Activated CD4-positive, CD25-positive, alpha-beta regulatory T cell (primary cell): ENCODE measurements at places on chromosomes 6 and 20.

GRCh38 chr6:129886401-129887155 is 25.5 kb upstream of the TMEM244 start:
- no peak for DNase-seq

- DNase-seq: no peak
These were observed 443.2 kb upstream of the JARID2 start for GRCh38 chr6:14802514-14803160.

GRCh38 chr20:15031546-15032351 is 694.3 kb upstream of the FLRT3 start:
- no peak for DNase-seq

DNA sequence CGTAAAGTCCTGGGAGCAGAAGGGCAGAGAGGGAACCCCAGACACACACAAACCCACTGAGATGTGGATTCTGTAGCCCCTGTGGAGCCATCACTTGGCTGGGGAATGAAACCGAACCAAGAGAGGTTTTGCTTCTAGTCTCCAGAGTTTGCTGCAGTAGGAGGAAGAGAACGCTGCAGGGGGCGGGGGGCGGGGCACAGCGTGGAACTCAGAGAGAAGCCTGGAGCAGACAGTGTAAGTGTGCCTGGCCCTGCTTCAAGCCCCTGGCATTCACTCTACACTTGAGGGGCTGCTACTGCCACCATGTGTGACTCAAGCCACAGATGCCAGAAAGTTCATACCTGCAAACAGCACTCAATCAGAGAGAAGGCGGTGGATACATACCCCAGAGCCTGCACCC is 18.9 kb downstream of the GABRR1 start:
- no peak for DNase-seq

DNA sequence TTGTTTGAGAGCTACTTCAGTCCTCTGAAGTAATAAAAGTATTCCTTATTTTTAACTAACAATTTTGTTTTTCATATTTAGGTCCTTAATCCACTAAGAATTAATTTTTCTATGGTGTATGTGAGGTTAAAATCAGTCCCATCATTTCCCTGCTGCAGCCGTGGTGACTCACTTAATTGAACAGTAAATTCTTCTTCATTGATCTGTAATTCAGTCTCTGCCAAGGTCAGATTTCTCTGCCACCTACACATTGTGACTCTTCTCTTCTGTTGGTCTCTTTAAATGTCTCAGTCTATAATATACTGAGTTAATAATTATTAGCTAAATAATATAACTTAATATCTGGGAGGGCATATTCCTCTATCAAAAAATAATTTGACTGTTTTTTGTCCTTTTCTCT is 262.3 kb downstream of the UTRN start:
- DNase-seq: no peak

DNA sequence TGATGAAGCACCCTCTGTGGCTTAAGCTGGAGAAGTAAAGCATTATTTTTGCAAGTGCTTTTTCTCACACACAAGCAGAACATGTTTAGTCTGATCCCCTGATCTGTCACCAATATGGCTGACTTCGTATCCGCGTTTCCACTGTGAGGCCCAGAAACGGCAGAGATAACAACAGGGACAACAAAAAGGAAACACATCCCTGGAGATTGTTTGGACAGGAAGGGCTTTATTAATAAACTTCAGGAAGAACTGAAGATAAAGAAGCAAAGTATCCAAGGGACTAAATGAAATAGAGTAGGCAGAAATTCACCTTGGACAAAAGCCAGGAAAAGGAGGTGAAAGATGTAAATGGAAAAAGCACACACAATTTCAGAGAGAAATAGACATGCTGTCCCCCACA is 49.2 kb downstream of the RARS2 start:
- DNase-seq: no peak

DNA sequence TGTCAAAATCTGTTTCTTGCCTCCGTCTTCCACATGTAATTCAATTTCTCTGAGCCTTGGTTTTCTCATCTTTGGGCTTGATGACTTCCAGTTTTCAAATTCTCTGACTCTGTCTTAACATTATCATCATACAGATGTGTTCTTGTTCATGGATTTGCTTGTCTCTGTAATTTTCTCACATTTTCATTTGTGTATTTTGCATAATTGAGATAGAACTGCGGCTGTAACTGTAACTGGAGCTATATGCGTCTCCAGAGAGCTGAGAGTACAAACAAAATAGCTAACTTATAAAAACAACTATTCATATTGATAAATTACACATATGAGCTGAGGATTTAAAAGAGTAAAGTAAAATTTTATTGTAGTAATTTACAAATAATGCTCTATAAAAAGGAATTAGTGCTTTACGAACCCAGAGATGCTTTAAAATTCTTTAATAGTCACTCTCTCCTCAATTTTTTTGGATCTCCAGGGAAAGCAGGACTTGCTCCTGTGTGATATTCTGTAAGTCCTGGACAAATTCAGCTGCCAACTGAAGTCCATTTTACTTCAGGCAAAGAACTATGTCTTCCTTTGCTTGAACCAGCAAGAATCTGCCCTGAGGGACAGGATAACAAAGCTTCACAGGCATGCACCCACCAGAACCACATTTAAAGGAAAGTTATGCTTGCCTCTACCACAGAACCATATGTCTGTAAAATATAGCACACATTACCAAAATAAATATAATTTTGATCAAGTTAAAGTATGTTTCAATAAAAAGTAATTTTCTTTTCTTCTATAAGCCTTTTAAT is 288.3 kb downstream of the KHDC1L start:
- DNase-seq: no peak
